ENCODE measurements at places on chromosomes 7 and 10.

DNA sequence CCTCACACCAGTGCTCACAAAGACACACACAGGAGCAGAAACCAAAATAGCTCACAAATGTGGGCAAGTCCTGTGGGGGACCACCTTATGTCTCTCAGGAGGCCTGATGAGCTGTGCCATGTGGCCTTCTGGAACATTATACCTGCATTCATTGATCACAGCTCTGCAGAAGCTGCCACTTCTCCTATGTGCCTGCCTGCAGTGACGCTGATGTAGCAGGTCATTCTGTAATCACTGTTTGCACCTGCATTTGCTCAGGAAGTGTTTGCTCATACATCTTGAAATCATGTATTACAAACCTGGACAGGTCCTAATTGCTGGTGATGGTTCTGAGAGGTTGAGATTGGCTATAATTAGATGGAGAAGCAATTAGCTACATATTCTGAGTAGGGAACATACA, 310.2 kb downstream of the AUTS2 start:
- DNase-seq: no peak

GRCh38 chr10:73953665-73954064, 42.7 kb downstream of the PLAU start:
- no peak for DNase-seq

DNA sequence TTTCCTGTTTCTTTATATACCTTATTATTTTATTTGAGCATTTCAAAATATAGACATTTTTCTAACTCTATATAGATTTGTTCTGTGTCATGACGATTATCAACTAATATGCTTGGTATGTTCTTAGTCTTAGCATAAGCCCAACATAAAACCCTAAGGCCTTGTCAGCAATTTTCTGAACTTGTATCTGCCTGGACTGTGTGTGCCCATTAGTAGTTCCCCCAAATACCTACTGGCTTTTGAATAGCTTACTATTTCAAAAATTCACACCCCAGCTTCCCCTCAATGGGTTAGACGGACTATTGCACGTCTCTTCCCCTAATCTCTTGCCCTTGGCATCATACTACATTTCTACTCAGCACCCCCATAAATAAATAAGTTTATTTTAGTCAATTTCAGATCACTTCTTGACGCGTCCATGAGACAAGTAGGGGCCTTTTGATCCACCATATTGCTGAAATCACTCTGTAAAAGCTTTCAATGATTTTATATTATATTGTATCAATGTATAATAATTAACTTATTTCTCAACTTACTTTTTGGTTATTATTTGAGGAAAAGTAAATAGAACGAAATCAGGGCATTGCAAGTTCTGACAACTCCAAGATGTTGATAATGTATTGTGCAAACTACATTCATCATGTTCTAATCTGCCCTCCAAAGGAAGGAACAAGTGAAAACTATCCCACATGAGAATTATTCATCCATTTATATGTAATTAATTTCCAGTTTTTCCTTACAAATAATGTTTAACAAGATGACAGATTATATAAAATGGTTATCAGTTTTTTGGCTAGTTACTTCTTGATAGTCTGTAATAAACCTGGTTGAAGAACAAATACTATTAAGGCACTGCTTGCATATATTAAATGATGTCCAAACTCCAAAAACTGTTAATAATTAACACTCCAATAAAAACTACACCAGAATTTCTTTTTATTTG, 1.1 kb upstream of the AKR1C3 start:
- no peak for DNase-seq

GRCh38 chr7:30159698-30160143, 24.9 kb downstream of the MTURN start:
- no peak for DNase-seq

DNA sequence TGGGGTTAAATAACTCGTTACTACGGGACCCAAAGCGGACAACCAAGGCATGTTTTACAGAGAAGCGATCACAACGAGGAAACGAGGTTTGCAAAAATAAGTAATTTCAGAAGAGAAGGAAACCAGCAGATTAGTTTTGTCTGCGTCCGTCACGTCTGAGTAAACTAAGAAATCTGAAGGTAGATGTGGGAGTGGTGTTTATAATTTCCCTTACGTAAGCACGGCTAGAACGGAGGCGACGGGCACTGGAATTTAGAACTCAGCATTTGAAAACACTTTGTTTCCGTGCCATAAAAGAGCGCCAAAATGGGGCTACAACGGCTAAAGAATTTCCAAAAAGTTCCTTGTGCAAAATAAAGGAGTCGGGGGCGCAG, 718 bp upstream of the UMAD1 start:
- DNase-seq: peak; percentile 23

GRCh38 chr7:34140066-34140465, 234.7 kb downstream of the BMPER start:
- DNase-seq: no peak

DNA sequence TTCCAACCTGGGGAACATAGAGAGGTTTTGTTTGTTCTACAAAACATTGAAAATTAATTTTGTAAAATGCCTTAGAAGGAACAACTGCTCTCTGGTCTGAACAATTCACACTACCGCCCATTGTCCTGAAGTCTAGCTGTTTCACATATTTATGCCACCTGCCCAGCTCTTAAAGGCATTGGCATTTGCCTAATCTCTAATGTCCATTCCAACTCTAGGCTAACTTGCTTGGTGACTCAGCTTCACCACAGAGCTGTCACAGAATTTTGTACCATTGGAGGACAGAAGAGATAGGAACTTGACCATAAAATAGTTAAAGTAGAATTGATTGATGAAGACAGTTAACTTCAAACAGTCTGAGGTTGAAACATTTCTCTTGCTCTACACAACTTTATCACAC, 53.5 kb upstream of the PPP1R17 start:
- no peak for DNase-seq

DNA sequence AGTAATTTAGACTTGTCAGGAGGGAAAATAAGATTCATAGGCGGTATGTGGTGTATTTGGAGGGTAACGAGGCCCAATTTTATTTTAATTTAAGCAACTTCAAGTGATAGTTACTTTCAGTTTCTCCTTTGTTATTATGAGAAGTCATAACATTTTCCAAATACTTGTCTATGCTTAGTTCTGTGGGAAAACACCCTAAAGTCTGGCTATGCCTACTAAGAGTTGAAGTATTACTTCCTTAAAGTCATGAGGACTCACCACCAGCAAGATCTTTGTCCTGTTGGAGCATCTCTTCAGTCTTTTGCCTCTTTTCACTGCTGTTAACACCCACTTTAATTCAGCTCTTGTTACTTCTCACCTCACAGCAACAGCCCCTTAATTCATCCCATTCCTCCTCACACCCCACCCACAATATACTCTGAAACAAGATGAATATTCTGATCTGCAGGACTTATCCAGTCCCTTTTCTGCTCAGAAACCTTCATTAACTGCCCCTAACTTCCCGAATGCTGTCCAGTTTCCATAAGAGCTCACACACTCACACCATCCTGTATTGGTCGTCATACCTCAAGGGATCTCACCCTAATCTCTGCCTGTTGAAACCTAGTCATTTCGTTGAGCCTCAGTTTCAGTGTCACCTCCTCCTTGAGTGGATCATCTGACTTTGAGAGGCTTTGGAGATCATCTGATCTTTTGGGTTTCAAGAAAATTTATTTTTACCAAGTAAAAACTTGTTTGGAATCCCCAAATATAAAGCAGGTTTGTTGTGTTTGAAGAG, 61.3 kb downstream of the DNAH11 start:
- DNase-seq: no peak

Measured in HS-27A (cell line).